ENCODE measurements at places on chromosomes 13 and 19.

DNA sequence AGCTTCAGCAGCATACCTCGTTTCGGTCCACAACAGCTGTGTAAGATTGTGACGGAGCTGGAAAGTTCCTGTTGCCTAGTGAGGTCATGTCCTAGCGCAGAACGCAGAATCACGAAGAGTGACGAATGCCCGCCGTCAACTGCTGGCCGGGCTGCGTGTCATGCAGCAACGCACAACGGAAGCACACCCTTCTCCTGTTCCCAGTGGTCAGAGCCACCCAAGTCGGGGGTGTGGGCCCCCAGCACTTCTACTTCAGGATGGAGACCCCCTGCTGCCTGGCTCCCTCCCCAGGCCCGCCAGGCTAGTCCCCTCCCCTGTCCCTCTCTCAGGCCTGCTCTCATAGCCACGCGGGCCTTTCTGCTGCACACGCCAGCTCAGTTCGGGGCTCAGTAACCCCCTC is 25.9 kb downstream of the C2CD4C start:
- no peak for DNase-seq

DNA sequence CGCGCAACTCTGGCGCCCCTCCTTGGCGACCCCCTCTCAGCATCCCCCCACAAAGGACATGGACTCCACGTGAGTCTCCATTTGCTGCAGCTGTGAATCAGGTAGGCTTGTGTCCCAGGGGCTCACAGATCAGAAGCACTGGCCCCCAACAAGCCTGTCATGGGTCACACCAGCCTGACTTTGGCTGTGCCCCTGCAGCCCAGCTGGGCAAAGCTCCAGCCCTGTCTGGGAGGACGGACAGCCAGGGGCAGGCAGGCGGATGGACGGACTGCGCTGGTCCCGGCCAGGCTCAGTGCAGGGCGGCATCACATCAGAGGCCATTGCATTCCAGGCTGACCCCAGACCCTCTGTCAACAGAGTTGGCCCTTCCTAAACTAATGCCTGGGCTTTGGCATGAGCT is 28.4 kb upstream of the ISYNA1 start:
- no peak for DNase-seq

DNA sequence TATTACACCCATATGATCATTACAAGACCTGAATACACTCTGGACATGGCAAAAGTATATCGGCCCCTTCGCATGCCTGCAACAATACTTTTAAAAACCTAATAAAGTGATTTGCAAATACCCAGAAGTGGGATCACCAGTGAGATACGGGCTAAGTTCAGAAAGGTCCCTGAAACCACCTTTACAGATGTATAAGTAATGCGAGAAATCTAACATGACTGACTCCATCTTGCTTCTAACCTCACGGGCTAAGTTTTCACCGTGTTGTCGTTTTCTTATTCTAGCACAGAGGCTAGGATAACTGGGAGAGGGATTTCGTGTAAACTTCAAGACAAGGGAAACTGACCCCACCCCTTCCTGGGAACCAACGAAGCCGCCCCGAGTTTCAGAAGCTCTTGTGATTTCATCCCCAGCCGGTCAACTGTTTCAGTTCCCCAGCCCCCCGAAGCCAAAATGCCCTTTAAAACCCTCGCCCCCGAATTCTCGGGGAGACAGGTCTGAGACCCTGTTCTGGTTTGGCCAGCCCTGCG is 703 bp downstream of the NEK3 start:
- DNase-seq, result no peak

GRCh38 chr19:16370641-16371391 is 46.2 kb downstream of the KLF2 start:
- DNase-seq, result peak; percentile 61

- DNase-seq, result no peak
Observed at GRCh38 chr19:45765702-45766295, 3.3 kb downstream of the SIX5 start.

DNA sequence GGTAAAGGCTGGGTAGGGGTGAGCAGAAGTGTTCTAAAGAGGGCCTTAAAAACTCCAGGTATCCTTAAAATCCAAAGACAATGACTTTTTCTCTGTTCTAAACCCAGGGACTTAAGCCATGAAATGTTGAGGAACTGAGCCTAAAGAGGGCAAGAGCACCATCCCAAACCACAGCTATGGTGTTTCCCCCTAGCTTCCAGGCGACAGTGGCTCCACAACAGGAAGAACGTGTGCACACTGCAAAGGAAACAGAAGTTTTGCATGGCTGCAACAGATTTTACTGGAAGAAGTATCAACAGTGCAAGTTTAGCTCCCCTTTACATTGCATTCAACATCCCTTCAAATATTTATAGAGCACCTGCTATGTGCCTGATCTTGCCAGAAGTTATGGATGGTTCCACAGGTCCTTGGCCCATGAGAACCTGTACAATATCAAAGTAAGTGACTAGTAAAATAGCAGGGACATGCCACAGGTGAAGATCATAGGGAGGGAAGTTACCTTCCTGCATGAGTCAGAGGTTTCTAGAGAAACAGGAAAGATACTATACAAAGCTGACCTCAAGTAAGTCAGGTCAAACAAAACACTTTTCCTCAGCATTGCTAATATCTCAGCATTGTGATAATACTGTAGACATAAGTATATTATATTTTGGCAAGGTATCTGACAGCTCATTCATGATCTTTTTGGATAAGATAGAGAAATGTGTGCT is 8.4 kb upstream of the KCTD12 start:
- DNase-seq, result no peak

- no peak for DNase-seq
Observed at GRCh38 chr13:78437781-78438180, 165.6 kb downstream of the POU4F1 start.
